ENCODE measurements at places on chromosomes 11 and 22.
A peak's percentile ranks its signal among the peaks of the same experiment; 100 is the strongest.

- no peak for DNase-seq
Measured at GRCh38 chr11:10544491-10545465, 3.8 kb upstream of the RNF141 start.

- DNase-seq, result no peak
Measured at GRCh38 chr22:44755417-44755816, 3.0 kb downstream of the ARHGAP8 start.

DNA sequence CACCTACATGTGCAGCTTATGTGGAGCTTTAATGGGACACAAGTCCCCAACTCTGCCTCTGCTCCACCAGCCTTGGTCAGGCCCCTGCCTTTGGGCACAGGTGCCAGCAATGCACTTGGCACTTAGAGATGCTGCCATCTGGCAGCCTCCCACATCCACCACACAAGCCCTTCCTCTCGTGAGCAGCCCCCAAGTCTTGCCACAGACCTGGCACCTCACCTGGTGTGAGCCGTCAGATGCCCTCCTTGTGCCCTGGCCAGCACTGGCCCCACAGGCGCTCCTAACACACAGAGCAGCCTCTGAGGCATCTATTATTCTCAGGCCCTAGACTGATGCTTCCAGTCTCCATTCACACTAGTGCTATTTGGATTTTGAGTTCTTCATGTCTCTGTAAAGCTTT, 24.5 kb upstream of the SERPIND1 start:
- no peak for DNase-seq

- DNase-seq, result peak; percentile 58
Measured at GRCh38 chr11:35826949-35827348, 116.9 kb upstream of the LDLRAD3 start.

DNA sequence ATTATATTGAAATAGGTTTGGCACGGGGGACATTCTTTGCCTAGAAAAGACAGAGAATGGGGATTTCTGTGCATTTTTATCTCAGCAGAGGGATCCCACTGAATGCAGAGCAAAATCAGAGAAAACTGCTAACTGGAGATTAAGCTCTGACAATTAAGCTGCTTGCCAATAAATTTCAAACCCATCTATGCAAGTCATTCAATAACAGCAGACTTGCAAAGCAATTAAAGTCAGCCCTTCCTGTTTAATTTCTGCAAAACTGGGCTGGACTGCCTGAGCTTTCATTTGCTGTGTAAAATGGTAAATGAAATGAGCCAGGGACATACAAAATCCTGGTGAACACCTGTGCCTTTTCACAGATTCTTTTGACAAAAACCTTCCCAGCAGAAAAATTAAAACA, 1273.9 kb upstream of the CNTN5 start:
- no peak for DNase-seq

DNA sequence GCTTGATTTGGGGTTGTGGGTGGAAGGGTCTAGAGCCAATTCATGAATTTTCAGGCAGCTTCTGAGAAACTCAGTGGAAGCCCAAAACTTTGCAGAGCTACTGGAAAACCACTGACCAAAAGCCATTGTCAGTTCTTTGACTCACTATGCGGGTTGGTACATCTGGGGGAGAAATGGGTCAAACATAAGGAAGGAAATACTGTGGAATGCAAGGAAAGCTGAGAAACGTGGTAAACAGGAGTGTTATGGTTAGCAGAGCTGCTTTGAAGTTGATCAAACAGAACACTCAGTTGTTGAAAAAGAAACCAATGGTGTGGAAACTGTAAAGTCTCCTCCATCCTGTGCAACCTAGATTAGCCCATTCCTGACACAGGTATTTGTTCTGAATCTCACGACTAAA, 6.3 kb upstream of the ABTB2 start:
- no peak for DNase-seq

- DNase-seq, result no peak
Measured at GRCh38 chr11:102559839-102560238, 29.3 kb upstream of the MMP7 start.

DNA sequence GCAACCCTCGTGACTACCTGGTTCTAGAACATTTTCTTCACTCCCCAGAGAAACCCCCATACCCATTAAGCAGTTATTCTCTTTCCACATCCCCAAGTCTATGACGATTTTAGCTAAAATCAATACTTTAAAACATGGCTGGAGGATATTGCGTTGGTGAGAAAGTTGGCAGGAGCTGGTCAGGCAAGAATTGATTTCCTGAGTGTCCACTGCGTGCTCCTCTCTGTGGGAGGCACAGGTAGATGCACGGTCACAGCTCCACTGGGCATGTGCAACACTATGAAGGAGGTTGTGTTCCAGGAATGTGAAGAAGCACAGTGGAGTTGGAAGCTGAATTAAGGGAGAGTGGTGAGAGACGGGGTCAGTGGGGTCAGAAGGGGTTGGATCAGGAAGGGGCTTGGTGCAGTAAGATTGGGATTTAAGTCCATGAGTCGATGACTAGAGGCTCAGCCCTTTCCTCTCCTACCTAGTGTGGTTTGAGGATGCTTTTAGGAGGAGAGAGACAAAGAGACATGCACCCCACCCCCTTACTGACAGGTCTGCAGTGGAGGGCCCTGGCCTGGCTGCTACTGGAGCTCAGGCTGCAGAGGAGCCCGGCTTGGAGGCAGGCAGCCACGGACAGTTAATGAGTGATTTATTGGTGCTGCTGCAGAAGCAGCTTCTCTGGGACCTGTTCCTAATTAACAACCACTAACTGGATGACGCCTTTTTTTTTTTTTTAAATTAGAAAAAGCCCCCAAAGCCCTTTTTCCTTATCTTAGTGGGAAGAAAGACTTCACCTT, 395.6 kb downstream of the TENM4 start:
- peak; percentile 80 for DNase-seq

- no peak for DNase-seq
Measured at GRCh38 chr22:33569018-33569417, 351.3 kb downstream of the LARGE1 start.

DNA sequence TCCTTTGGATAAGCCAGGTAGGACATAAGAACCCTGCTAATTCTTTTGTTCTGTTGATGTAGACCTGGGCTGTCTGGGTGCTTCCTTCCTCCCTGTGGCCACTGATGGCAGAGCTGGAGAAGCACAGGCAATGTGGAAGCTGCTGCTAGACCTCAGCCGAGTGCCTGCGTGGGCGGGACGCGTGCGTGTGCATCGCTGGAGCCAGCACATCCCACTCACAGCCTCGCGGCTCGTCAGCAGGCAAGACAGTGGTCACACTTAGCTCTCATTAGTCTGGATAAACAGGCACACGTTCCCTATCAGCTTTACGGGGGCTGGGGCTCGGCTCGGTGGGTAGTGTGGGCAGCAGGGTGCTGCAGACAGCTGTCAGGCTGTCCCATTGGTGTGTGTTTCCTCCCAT, 155.7 kb downstream of the GRIK4 start:
- no peak for DNase-seq

- no peak for DNase-seq
Measured at GRCh38 chr11:102309621-102310541, 7.4 kb upstream of the BIRC3 start.

DNA sequence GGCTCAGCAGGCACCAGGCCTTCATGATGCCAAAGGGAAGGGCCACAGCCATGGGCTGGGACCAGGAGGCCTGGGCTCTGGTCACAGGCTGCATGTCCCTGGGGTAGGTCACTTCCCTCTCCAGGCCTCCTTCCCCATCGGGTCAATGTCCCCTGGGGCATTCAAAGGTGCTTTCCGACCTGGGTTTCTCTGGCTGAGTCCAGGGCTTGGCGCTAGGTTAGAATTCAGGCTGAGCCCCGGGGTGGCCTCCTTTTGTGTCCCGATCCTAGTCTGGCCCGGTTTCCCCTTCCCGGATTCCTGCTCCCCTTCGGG, 12.2 kb downstream of the MAFF start:
- peak; percentile 80 for DNase-seq

GRCh38 chr22:39309881-39310714, 9.3 kb downstream of the RPL3 start:
- no peak for DNase-seq

DNA sequence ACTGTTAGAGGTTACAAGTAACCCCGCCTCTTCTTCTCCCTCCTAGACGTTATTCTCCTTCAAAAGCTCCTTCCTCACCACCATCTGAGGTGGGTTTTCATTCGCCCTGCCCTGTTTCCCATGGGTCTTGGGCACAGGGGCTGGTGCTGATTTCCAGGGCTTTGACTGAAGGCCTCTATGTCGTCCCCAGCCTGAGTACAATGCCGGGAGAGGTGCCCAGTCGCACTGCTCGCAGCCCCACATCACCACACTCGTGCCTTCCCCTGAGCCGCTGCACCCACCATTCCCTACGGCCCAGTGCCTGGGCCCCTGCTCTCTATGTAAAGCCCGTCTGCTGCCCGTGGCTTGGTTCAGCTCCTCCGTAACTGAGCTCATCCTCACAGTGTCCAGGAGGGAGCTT, 169.8 kb downstream of the DSCAML1 start:
- no peak for DNase-seq

GRCh38 chr11:34640050-34640923, 19.4 kb downstream of the EHF start:
- peak; percentile 48 for DNase-seq

DNA sequence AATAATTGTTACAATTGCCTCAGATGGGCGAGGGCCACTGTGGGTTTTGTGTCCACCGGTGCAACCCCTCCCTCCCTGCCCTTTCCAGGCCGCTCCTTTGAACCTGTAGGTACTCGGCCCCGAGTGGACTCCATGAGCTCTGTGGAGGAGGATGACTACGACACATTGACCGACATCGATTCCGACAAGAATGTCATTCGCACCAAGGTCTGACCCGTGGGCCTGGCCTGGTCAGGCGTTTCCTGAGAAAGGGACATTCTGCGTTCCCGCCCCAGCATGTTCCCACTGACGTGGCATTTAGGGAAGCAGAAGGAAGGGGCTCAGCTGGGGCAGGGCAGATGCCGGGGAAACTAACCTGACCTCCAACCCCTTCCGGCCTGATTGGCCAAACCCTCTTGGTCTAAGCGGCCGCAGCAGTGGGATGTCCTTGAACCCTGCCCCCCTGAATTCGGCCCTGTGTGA, 10.1 kb downstream of the SIDT2 start:
- peak; percentile 45 for DNase-seq

GRCh38 chr22:30572210-30572609, 2.3 kb downstream of the GAL3ST1 start:
- no peak for DNase-seq

GRCh38 chr22:36729321-36729720, 25.8 kb upstream of the CACNG2 start:
- no peak for DNase-seq

DNA sequence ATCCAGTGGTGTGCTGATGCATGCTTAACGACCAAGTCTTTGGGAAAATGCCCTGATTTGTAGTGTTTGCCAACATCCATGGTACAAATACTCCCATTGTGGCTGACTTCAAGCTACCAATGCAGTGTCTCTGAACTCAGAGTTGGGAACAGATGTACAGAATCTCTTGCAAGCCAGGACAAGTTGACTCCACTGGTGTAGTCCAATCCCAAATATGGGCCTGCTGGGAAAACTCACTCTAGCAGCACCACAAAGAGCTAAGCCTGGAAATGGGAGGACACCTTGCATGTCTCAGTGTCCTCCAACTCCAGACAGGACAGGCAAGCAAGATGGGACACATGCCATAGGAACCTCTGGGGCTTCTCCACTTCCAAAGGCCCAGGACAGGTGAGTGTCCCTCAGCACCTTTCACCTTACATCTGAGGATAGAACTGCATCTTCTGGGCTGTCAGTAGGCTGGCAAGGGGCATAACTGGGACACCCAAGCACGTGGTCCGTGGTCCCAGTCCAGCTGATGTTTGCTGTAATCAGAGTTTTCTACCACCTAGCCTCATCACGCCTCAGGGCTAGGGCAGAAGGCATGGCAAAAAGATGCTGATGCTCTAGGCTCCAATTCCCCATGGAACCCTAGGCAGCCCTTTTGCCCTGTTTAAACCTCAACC, 6.5 kb downstream of the LMO1 start:
- peak; percentile 6 for DNase-seq

- no peak for DNase-seq
Measured at GRCh38 chr11:103488031-103488461, 378.8 kb downstream of the DYNC2H1 start.

DNA sequence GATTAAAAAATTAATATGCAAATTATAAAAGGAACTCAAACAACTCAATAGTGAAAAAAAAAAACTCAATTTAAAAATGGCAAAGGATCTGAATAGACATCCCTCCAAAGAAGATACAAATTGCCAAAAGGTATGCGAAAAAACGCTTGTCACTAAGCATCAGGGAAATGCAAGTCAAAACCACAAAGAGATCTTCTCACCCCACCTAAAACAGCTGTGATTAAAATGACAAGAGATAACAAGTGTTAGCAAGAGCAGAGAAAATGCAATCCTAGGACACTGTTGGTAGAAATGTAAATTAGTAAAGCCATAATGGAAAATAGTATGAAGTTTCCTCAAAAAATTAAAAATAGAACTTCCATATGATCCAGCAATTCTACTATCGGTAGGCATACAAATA, 166.3 kb upstream of the ZC3H12C start:
- no peak for DNase-seq

DNA sequence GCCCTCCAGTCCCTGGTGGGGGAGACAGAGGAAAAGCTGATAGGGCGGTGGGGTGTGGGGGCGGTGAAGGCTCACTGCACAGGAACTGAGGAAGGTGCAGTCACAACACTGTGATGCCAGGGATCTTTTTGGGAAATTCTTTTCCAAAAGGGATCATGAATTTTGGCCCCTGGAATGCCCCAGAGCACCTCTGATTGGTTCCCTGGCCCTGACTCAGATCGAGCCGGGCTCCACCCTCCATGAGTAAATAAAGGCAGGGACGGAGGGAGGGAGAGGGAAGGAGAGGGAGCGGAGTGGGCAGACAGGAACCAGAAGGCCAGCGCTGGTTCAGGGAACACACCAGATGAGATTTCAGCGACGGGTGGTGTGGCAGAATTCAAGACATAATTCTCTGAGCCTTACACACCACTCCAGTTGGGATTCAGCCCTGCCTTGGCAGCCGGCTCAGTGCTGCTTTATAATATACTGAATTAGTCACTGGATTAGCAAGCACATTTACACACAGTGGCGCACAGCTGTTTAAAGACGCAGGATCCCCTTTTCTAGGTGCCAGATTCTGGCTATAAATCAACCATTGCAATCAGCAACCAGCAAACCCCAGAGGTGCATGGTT, 80.3 kb downstream of the ETS1 start:
- peak; percentile 68 for DNase-seq

GRCh38 chr11:112513417-112513816, 252.8 kb upstream of the PLET1 start:
- DNase-seq, result no peak

- no peak for DNase-seq
Measured at GRCh38 chr22:25060522-25061071, 108.1 kb downstream of the KIAA1671 start.

- no peak for DNase-seq
Measured at GRCh38 chr11:107177106-107177477, 158.8 kb upstream of the GUCY1A2 start.

- DNase-seq, result no peak
Measured at GRCh38 chr11:78318321-78319114, 99.1 kb downstream of the GAB2 start.

GRCh38 chr11:8732748-8733241, 50.2 kb downstream of the RPL27A start:
- peak; percentile 94 for DNase-seq

Data from left lobe of liver (tissue), 2 donors.